ENCODE measurements at places on chromosomes 2 and 18.

DNA sequence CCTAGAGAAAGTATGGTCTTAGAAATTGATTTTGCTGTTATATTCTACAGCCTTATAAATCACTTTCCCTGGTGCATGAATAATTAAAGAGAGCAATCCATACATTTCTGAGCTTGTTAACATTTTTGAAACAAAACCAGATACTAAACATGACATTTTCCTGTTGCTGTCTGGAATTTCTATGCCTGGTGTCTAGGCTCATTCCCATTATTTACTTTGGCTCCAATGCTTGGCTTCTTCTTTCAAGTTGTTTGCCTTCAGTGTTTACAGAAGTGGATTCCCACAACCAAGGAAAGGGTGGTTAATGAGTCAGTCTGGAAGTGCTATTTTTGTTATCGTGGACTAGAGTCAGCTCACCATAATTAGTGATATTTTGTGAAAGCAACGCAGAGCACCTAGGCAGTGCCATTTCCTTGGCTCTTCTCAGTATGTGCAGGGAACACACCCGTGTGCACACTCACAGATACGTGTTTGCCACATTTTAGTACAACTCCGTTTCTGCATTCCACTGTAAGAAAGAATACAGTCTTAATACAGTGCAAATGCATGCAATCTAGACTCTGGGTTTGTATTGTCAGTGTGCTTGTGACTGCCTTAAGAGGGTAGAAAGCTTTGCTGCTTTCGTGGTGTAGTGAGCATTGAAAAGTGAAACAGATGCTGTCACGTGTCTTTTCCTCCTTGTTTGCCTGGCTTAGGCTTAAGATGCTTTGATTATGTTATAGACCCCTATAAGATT lies 185.0 kb upstream of the RASGRP3 start:
- DNase-seq, result no peak

DNA sequence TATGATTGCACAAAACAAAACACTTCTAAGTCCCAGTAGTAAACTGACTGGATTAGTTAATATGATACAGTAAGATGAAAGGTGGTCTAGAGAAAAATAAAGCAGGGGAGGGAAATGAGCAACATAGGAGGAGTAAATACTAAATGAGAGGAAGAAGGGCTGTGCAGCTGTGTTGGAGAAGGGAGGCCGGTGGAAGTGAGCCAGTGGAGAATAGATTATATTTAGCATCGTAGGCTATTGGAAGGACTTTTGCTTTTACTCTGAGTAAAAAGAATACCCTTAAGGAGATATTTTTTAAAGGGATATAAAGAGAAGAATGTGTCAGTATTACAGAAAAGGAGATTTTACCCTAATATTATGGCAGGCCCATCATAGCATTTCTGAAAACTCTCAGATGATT lies 12.7 kb downstream of the WDR75 start:
- no peak for DNase-seq

- no peak for DNase-seq
These were observed 218.1 kb upstream of the TNP1 start for GRCh38 chr2:217077831-217078407.

DNA sequence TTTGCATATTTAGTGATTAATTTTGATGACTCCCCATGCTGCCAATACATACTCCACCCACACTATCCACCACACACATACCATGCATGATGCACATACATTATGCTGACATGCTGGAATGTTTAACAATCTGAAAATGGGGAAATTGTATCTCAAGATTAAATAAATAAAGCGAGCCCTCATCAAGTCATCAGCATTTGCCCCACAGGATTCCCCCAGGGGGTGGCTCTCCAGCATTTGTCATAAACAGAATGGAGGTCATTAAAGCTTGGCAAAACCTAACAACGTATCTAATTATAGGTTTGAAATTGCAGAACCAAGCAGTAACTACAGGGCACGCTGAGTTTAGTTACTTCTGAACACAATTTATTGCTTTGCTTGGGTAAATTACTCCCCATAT lies 141.2 kb upstream of the TACR1 start:
- DNase-seq, result no peak

- DNase-seq, result no peak
These were observed 210.6 kb downstream of the C1D start for GRCh38 chr2:67851956-67852824.

DNA sequence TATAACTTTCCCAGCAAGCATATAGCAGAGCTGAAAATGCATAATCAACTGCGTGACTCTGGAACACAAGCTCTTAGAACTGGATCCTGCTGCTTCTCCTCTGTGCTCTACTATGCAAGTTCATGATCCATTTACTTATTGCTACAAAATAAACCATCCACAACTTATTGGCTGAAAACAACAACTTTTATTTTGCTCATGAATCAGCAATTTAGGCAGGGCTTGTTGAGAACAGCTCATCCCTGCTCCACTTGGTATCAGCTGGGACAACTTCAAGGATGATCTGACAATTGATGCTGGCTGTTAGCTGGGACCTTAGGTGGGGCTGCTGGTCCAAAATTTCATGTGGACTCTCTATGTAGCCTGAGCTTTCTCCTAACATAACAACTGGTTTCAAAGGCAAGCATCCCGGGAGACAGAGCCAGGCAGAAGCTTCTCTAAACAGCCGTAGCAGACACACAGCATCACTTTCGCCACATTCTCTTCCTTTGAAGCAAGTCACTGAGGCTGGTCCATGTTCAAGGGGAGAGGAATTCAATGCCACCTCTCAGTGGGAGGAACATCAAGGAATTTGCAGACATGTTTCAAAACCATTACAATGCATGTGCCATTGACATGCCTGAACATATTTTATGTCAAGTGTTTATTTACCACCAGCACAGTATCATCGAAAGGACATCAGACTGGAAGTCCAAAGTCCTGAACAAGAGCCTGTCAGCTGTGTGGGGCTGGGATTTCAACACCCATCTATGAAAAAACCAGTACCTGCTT lies 153.1 kb upstream of the PKDCC start:
- DNase-seq, result no peak

DNA sequence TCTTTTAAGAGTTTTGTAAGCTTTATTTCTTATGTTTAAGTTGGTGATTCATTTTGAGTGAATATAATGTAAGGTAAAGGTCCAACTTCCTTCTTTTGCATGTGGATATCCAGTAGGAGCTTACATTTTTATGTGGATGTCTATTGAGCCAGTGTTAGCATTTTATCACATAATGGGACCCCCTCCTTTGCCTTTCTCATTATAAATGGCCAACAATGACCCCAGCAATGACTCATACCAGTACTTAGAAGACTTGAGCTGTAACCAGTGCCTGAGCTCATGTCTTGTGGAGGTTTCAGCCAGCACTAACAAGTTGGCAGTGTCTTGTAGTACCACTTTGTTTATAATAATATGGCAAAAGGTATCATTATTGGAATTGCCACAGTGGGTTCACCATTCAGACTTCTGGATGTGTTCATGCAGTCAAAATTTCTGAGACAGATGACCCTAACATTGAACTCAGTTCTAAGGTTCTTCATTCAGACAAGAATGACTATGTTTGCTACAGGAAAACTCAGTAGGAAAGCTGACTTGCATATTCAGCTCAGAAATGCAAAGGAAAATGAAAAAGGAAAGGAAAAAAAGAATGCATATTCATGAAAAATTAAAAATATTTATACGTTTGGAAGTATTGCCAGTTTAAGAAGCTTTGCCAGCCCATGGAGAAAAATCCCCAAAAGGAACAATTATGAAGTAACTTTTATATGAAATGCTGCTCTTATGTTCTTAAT lies 41.0 kb downstream of the CDKL4 start:
- no peak for DNase-seq

DNA sequence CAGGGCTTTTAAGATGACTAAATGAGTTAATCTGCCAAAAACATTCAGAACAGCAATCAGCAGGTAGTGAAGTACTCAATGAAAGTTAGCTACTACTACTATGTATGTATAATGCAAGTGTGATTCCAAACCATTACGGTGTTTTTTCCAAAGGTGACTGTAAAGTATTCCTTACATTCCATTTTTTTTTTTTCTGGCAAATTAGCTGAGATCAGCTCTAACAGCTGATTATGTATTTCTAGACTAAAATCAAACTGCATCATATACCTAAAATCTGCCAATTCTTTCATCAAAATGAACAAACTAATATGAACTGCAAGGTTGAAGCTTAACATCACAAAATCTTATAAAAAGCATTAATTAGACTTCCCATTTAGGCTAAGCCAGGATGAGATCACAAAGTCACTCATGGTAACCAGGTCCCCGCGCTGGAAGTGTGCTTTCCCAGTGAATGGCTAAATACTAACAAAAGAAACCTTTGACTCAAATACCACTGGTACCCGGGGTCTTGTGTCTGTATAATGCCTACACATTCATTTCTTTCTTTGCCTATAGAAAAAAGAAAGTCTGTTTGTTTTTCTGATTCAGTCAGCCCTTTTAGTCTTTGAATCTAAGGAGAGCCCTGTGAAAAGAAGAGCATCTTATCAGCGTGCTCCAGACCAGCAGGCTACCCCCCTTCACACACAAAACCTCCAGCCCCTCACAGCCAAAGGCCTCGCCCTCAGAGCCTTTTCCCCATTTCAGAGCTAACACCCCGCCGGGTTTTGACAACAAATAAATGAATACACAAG lies 88.3 kb downstream of the RBMS1 start:
- no peak for DNase-seq

- no peak for DNase-seq
These were observed 3.8 kb downstream of the ITGB1BP1 start for GRCh38 chr2:9419541-9419940.

- DNase-seq, result no peak
These were observed 179.0 kb downstream of the KLHL29 start for GRCh38 chr2:23563673-23564614.

DNA sequence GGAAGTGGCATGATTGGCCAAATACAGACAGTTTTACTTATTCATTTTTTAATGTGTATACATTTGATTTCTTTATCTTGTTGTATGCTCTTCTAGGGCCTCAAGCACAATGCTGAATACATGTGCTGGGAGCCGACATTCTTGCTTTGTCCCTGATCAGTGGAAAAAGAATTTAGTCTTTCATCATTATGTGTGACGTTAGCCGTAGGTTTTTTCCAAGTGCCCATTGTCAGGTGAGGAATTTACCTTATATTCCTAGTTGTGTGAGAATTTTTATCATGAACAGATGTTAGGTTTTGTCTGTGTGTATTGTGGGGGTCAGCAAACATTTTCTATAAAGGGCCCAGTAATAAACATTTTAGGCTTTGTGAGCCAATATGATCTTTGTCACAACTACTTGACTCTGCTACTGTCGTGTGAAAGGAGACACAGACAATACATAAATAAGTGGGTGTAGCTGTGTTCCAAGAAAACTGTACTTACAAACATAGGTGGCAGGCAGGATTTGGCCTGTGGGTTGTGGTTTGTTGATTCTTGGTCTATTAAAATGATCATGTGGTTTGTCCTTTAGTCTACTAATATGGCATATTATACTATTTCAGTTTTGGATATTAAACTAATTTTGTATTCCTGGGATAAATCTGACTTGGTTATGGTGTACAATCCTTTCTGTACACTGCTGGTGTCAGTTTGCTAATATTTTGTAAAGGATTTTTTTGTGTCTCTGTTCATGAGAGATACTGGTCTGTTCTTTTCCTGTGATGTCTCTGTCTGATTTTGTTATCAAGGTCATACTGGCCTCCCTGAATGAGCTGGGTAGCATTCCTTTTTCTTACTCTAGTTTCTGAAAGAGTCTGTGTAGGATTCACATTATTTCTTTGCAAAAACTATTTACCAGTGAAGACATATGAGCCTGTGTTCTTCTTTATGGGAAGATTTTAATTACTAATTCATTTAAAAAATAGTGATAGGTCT lies 132.2 kb upstream of the SMAD7 start:
- no peak for DNase-seq

GRCh38 chr18:53799134-53799533 lies 425.3 kb downstream of the MBD2 start:
- DNase-seq, result no peak

DNA sequence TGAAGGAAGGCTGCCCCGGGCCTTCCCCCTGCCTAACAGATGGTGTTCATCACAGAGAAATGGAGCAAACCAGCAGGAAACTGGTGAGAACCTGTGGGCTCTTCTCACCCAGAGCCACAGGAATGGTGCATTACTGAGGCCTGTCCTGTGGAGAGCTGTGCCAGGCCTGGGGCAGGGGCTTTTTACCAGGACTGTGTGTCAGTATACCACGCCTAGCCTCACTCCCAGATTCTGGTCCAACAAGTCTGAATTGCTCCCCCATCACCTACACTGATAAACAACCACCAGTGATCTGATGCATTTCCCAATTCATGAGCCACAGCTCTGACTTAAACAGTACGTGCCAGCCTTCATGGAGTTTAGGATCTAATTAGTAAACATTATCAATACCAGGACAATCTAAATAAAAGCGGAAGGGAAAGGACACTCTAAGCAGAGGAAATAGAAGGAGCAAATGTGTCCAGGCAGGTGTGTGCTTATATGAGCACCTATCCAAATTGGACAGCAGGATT lies 8.9 kb upstream of the DGUOK start:
- DNase-seq, result no peak

- DNase-seq, result no peak
These were observed 5.2 kb upstream of the RUFY4 start for GRCh38 chr2:218063896-218064295.

DNA sequence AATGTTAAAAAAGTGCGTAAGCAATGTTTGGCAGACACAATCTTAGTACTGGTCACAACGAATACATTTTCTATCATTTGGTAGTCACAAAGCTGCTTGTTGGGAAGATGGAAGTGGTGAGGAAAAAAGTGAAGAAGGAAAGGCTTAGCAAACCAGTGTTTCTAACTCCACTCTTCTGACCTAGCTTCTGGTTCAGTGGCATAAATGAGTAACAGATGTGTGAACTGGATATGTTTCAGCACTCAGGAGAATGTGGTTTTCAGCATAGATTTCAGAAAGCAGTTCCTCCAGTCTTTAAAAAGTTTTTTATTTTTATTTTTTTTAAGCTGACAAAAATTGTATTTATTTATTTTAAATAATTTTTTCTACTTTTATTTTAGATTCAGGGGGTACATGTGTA lies 357.1 kb downstream of the CPS1 start:
- DNase-seq, result no peak

- DNase-seq, result no peak
These were observed 2084.4 kb upstream of the PIK3C3 start for GRCh38 chr18:39870591-39870990.

DNA sequence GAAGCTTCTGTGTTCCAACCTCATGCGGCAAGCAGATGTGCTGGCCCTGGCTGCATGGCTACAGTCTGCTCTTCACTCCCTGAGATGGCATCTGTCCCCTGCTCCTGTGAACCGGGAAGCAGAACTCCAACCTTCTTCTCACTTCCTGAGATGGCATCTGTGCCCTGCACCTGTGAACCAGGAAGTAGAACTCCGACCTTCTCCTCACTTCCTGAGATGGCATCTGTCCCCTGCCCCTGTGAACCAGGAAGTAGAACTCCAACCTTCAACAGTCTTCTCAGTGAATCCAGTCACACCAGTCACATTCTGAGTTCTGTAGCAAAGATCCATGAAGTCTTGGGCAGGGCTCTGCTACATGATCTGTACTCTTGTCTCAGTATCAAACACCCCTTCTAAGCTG lies 887.2 kb upstream of the KLHL29 start:
- DNase-seq, result no peak

GRCh38 chr2:20771299-20771698 lies 51.6 kb downstream of the LDAH start:
- DNase-seq, result no peak
